ENCODE measurements at places on chromosomes 7 and 10. TPM values are rescaled to one million over a fixed set of nuclear protein-coding genes. Genes with fewer than 3 reads are reported as not detected.

The NACAD gene
- 2.6 TPM for total RNA-seq

DNA sequence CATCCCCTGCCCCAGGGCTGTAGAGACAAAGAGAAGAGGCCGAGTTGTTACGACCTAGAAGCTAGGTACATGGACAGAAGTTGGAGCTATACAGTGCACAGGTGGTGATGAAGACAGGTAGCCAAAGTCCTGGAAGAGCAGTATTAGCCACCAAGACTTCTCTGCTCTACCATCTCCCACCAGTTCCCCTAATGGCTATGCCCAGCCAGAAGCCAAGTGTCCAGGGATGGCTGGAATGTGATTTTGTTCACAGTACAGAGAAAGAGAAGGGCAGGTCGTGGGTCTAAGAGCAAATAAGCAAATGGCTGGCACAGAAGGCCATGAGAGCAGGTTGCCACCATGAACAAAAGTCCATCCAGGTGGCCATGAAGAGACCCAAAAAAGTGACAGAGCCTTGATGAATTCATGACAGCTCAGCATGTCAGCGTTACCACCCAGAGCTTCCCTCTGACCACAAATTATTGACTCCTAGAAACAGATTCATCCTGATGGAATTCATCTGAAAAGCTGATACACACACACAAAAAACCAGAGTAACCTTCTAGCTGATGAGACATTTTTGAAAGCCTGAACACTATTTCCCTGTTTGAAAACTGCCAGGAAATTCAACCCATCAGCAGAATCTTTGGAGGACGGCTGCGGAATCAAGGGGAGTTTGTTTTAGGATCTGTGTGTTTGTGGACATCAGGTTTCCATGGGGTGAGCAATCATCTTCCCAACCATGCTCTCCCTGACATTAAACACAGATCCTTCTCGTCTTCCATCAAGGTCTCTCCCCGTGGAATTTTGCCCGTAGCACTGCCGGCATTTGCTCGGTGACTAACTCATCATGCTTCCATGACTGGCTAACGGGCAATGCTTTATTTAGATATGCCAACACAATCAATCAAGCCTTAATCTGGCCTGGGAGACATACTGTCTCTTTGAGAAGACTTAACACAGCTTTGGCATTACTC is 906.7 kb upstream of the AUTS2 start:
- DNase-seq = no peak

The SNX10 gene
- total RNA-seq = 1.9 TPM

DNA sequence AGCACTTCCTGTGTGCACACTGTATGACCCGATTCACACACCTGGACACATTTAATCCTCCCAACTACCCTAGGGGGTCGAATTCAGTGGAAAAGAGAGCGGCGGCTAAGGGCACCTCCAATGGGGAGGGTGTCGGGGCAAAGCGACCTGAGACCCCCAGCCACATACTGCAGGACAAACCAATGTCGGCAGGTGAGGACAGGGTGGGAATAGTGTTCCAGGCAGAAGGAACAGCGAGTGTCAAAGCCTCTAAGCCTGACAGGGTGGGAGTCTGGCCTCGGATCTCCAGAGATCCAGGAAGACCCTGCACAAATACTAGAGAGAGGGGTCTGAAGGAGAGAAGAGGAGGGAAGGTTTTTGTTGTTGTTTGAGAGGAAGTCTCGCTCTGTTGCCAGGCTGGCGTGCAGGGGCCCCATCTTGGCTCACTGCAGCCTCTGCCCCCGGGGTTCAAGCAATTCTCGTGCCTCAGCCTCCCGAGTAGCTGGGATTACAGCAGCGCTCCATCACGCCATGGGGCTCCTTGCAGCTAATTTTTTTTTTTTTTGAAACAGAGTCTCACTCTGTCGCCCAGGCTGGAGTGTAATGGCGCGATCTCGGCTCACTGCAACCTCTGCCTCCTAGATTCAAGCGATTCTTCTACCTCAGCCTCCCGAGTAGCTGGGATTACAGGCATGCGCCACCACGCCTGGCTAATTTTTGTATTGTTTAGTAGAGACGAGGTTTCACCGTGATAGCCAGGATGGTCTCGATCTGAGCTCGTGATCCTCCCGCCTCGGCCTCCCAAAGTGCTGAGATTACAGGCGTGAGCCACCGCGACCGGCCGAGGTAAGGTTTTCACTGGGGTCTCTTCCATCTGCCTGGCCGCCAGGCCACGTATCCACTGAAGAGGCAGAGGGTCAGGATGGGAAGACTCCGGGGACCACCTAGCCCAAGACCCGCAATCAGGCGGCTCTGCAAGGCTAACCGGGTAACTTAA is 1.2 kb upstream of the ARPC1B start:
- no peak for DNase-seq

DNA sequence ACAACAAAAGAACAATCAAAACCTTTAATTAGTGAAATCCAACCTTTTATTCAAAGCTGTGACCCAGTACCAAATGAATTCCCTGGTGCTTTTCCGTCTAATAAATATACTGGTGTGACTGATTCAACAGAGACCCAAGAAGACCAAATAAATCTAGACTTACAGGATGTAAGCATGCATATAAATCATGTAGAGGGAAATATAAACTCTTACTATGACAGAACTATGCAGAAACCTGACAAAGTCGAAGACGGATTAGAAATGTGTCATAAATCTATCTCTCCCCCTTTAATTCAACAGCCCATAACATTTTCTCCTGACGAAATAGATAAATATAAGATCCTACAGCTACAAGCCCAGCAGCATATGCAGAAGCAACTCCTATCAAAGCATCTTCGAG is 540.6 kb upstream of the TEX47 start:
- DNase-seq = no peak

The WDR86 gene
- 1.3 TPM for total RNA-seq

- DNase-seq = no peak
Observed at GRCh38 chr7:114956702-114957101, 34.8 kb downstream of the MDFIC start.

The VSIR gene
- total RNA-seq = 57.4 TPM

- DNase-seq = no peak
Observed at GRCh38 chr7:9761224-9761623, 1212.4 kb upstream of the PHF14 start.

DNA sequence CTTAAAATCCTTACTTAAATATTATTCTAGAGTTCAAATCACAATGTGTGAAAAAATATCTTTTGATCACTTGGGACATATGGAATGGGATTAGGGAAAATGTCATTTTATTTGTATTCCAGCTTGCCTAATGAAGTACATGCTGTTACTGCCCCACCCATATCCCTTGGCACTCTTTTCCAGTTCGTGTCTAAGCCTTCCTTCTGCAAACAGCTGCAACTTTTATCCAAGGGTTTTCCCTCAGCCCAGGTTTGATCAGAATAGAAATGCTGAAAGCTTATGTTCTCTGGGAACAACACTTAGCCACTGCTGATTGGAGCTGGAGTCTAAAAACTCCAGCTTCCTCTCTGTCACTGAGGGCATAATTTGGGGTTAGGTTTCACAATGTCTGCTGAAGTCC is 214.1 kb upstream of the FAM3C start:
- DNase-seq = no peak

DNA sequence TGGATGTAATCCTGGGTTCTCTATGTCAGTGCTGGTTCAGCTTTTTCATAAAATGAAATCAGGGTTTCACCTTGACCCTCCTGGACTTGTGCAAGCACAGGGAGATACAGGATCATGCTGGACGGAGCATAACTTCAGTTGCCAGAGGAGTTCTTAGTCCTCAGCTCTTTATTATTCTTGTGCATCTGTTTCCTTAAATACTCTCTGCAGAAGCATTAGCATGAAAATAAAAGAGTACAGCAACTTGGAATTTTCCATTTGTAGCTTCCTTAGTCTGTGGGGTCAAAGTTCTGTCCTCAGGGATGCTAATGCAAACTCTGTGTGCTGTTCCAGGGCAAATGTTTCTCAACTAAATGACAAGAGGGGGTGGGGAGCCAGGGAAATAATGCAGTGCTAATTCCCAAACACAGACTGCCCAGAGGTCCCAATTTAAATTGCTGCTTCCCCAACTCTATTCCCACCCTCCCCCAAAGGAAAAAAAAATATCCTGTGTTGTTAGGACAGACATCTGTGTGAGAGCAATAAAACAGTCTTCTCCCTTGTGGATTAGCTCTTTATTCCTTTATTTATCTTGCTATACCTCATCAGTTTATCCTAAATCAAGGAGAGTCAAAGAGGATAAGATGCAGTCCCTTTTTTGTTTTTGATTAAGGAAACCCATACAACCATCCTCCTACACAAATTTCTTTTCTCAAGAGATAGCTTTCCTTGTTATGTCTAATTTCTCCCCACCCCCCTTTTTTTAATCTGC is 905.0 kb downstream of the LRMDA start:
- DNase-seq = peak; percentile 96

The RET gene
- total RNA-seq = 0.43 TPM

The GJD4 gene
- not detected for total RNA-seq

GRCh38 chr10:14383266-14383665 is 52.5 kb upstream of the FRMD4A start:
- no peak for DNase-seq

- peak; percentile 100 for DNase-seq
Observed at GRCh38 chr7:43572516-43573049, 10.3 kb upstream of the STK17A start.

GRCh38 chr10:78832281-78832680 is 236.5 kb upstream of the ZMIZ1 start:
- no peak for DNase-seq

GRCh38 chr7:40760987-40761386 is 626.2 kb downstream of the SUGCT start:
- no peak for DNase-seq

The SFXN2 gene
- 2.9 TPM for total RNA-seq

DNA sequence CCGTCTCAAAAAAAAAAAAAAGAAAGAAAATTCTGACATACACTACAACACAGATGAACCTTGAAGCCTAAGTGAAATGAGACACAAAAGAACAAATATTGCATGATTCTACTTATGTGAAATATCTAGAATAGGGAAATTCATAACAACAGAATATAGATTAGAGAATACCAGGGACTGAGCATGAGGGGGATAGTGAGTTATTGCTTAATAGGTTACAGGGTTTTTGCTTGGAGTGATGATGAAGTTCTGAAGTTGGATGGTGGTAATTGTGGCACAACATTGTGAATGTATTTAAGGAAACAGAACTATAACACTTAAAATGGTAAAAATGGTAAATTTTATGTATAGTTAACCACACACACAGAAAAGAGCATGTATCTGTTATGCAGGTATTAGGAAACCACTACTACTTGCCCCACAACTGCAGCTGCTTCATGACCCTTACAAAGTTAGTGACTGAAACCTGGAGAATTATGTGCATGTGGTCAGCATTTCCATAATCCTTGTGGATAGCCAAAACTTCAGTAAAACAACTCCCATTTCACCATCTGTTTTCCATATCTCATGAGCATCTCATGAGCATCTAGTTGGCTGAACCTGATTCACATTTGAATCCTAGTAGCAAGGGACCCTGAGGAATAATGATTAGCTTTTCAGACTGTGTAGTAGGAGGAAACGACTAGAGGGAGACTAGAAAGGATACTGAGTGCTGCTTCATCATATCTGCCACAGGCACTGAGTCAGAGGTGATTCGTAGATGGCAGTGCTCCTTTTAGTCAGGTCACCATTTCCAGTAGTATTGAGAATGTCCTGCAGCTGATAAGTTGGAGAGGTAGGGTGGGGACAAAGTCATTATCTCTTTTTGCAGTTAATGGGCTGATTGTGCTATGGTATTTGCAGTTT is 26.3 kb downstream of the SAMD8 start:
- DNase-seq = peak; percentile 96

- DNase-seq = no peak
Observed at GRCh38 chr7:145474009-145474686, 638.3 kb upstream of the TPK1 start.

GRCh38 chr7:47640265-47640664 is 58.4 kb upstream of the TNS3 start:
- DNase-seq = no peak

- DNase-seq = peak; percentile 36
Observed at GRCh38 chr7:34080513-34080912, 175.2 kb downstream of the BMPER start.

- DNase-seq = peak; percentile 49
Observed at GRCh38 chr10:79981450-79982361, 32.8 kb upstream of the SFTPD start.

DNA sequence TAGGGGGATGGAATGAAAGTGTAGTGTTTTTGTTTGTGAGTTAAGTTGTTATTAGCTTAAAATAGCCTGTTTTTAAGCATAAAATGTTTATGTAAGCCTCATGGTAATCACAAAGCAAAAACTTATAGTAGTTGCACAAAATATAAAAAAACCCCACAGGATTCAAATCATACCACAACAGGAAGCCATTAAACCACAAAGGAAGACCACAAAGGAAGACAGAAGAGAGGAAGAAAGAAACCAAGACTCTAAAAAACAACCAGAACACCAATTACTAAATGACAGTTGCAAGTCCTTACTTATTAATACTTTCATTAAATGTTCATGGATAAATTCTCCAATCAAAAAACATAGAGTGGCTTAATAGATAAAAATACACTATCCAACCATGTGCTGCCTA is 63.6 kb downstream of the ANKRD7 start:
- no peak for DNase-seq

The CH25H gene
- under 0.01 TPM for total RNA-seq

The EN2 gene
- total RNA-seq = not detected

- DNase-seq = no peak
Observed at GRCh38 chr10:27550823-27551222, 46.7 kb downstream of the RAB18 start.

GRCh38 chr10:62268027-62268398 is 631 bp downstream of the RTKN2 start:
- no peak for DNase-seq

DNA sequence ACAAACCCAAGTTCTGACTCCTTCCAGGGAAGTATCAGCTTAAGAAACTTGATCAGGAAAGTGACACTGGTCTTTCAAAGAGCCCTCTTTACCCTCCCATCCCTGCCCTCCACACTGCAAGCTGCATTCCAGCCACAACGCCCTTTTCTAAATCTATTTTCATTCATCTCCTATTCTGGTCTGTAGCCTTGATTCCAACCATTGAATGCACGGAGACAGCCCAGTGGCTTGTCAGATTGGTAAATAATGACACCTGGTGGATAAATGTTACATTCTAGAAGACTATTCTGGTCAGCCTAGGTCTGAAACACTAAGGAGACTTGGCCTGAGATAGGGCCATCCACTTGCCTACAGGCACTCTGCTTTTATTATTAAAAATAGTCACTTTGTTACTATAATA is 20.9 kb downstream of the MORN4 start:
- DNase-seq = peak; percentile 48

The NRG3 gene
- not detected for total RNA-seq

DNA sequence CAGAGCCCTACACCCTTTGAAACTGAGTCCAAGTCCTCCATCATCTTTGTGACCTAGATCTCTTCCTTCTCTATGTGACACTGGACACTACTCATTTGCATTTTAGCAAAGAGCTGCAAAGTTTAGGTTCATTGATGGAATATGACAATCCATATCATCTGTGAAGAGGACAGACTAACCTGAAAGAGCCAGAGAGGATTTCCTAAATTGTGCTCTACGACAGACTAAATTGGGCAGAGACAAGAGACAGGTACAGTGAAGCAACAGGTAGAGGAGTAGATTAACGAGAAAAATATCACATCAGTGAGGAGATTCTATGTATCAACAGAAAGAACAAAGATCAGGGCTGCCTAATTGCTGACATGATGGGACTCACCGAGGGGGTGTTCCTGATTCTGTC is at the start of gene TAS2R3:
TSS of gene TAS2R3 (plus strand) at position 301 of the 400 bp plus-strand sequence. CDS start at position 363, 62 bp downstream.
- DNase-seq = no peak

- DNase-seq = no peak
Observed at GRCh38 chr7:47498229-47499056, 83.5 kb downstream of the TNS3 start.

The PKD2L1 gene
- not detected for total RNA-seq

The GNAT3 gene
- total RNA-seq = not detected

- DNase-seq = no peak
Observed at GRCh38 chr10:61812052-61812721, 89.3 kb upstream of the ARID5B start.

The EGR2 gene
- 1.7 TPM for total RNA-seq

Data from fibroblast of villous mesenchyme (primary cell).